K562 (cell line): ENCODE measurements at places on chromosomes 11 and 22. TPM values are rescaled to one million over a fixed set of nuclear protein-coding genes. Genes with fewer than 3 reads are reported as not detected.

Gene CHST1
- 0.18 TPM in 1 of 2 replicates, not detected in the other for total RNA-seq

Gene DRICH1
- total RNA-seq: 0.29 TPM in 1 of 2 replicates, not detected in the other

Gene GAL3ST3
- not detected in 2 replicates for total RNA-seq

DNA sequence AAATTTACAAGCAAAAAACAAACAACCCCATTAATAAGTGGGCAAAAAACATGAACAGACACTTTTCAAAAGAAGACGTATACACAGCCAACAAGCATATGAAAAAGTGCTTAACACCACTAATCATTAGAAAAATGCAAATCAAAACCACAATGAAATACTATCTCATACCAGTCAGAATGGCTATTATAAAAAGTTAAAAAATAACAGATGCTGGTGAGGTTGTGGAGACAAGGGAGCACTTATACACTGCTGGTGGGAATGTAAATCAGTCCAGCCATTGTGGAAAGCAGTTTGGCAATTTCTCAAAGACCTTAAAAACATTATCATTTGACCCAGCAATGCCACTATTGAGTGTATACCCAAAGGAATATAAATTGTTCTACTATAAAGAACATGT, 72.3 kb downstream of the BBOX1 start:
- DNase-seq: no peak

DNA sequence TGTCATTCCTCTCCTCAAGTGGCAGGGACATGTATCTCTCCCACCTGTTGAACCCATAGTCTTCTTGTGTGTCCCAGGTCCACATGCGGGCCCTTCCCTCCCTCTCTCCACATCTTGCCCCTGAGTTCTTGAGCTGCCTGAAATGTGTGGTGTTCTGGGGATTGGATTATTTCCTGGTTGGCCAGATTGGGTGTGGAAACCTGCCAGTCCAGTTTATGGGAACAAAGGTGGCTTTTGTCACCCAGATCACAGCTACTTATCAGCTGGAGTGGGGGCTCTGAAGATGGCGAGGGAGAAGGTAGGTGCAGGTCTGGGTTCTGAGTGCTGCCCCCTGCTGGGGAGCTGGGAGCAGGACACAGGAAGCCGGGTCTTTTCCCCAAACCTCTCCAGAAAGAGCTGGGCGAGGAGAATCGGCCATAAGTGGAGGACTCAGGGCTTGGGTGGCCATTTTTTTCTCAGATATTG, 14.2 kb downstream of the DTX4 start:
- peak; percentile 66 for DNase-seq

GRCh38 chr11:36469063-36469462, 41.0 kb downstream of the TRAF6 start:
- DNase-seq: peak; percentile 27

DNA sequence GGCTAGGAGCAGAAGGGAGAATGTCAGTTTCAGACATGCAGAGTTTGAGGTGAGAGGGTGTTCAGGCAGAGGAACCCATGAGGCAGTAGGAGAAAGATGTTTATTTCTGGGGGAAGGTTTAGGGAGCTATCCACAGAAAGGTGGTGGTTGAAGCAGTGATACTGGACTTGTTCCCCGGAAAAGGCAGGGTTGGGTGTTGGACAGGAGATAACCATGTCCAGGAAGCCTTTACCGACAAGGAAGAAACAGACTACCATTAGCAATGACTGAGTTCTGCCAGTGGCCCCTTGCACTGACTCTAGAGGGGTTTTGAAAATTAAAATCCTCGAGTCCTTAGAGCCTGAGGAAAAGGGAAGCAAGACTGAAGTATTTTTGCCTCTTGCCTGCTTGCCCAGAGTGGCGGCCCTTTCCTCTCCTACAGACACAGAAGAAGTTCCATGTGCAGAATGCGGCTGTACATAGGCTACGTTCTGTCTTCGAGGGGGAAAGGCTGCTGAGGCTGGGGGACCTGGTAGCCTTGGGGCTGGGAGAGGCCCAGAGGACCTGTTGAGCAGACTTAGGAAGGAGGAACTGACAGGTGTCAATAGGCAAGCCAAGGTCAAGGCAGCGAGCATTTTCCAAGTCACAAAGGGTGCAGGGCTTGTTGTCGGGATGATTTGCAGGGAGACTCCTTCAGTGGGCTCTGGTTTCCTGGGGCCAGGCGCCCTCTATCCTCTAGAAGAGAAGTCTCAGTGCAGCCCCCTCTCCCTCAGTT, 146.7 kb downstream of the LDLRAD3 start:
- DNase-seq: no peak

DNA sequence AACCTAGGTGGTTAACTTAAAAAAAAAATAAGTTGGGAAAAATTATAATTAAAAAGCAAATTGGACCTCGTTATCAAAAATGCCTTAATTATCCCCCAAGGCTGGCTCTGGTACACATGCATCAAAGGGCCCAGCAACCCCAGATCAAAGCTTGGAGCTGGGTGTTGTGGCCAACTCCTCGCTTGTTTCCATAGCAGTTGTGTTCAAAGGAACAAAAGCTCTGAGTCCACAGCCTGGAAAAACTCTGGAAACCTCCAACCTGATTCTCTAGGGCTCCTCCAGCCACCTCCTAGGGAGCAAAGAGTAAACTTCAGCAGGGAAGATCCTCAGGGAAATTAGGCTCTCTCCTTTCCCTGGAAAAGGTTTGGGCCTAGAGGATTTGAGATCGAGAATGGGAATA, 149.4 kb downstream of the NXPE2 start:
- DNase-seq: no peak

DNA sequence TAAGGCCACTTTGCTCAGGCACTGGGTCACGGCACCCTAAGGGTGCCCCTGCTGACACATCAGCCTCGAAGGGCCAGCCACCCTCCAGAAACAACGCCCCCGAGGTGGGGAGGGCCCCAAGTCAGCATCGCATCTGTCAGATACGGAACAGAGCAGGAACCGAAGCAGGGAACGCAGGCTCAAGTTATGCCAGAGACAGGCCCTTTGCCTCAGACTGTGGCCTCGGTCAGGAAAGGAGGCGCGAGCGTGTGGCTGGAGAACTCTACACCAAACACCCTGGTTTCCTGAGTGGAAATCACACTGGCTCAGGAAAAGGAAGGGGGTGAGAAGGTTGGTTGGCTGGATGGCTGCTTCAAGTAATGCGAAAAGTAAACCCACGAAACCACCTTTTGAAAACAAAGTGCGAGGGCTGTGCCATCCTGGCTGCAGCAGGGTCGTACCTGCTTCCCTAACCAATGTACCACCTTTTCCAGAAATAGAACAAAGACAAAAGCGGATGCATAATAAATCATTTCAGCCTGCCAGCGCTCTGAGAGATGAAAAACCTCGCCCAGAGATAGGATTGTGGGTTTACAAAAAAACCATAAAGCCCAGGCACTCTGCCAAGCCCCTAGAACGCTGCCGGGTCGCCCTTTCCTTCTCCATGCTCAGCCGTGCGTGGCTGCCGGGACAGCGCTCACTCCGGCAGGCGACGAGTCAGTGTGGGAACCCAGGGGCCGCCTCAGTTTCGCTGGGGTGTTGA, 38.6 kb downstream of the TRMU start:
- DNase-seq: no peak

- DNase-seq: no peak
Observed at GRCh38 chr22:42263944-42264343, 6.5 kb downstream of the TCF20 start.
